ENCODE measurements at places on chromosomes 11 and 22. TPM values are rescaled to one million over a fixed set of nuclear protein-coding genes. Genes with fewer than 3 reads are reported as not detected.

Gene TRIOBP
- total RNA-seq: 95.9 TPM

Gene SYTL2
- 0.25 TPM for total RNA-seq

Gene APOL6
- total RNA-seq: 10.6 TPM

Gene HTR3A
- total RNA-seq: not detected

Gene OR2D2
- 0.25 TPM for total RNA-seq

Gene OR6T1
- total RNA-seq: not detected

Gene PEX26
- 13.6 TPM for total RNA-seq

Data from dermis microvascular lymphatic vessel endothelial cell (primary cell).